Cerebellar cortex (tissue), 1 donor: ENCODE measurements at places on chromosomes 1 and 21.
A peak's percentile ranks its signal among the peaks of the same experiment; 100 is the strongest.

DNA sequence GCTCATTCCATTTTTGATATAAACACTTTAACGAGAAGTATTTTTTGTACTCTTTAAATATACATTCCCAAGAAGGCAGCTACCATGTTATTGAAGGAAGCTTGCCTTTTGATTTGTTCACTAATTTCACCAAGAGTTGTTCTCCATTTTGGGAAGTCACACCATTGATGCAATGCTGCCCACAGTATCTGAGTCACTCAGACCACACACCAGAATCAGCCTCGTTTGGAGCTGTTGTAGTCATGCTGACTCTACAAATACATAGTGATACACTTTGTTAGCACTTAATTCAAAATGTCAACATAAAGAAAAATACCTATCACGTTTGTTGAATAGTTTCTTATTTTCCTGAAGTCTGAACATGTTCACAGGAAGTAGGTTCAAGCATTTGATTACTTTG is 78.7 kb downstream of the PAPPA2 start:
- no peak for DNase-seq

- DNase-seq, result no peak
Observed at GRCh38 chr1:39508857-39509305, 17.4 kb downstream of the BMP8A start.

- peak; percentile 25 for DNase-seq
Observed at GRCh38 chr1:51734896-51735745, 118.2 kb downstream of the OSBPL9 start.

GRCh38 chr1:241825581-241825980 is 22.4 kb upstream of the EXO1 start:
- DNase-seq, result no peak

- DNase-seq, result no peak
Observed at GRCh38 chr1:66464351-66464750, 69.6 kb upstream of the SGIP1 start.

- DNase-seq, result no peak
Observed at GRCh38 chr1:235052067-235053008, 76.3 kb downstream of the TOMM20 start.

DNA sequence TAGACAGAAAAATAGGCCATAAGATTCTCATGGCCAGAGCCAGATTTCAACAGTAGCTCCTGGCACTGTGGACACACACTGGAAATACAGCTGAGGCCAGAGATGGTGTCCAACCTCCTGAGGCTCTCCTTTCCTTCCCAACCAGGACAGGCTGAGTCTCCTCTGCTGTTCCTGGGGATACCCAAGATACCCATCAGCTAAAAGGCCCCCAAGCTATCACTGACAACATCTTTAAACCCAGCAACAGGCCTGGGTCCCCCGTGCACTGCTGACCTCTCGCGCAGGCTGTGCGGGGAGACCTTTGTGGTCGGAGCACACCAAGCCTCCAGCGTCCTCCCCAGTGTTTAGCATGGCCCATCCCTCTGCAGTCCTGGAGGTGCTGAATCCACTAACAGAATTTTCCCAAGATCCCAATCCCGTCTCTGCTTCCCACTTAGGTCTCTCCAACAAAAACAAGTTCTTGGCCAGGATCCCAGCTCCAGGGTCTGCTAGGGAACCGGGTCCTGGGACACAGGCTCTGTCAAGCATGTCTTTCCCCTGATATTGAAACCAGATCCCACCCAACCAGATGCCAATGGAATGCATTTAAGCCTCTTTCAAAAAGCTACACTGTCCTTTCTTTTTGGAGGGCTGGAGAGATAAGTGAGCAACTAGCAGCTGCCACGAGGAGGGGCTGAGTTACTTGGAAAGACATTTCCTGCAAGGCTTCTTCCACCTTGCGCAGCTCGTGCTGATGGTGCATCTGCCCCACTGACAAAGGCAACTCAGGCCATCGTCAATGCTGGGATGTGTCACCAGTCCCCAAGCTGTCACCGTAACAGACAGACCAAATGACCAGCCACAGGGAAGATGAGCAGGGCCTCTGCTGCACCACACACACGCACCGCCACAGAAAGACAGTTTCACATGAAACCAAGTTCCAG is 73.2 kb downstream of the BCAR3 start:
- DNase-seq, result no peak

- peak; percentile 61 for DNase-seq
Observed at GRCh38 chr1:223747838-223748335, 35.5 kb downstream of the CAPN2 start.

- DNase-seq, result no peak
Observed at GRCh38 chr1:30786264-30786991, 28.9 kb upstream of the LAPTM5 start.

DNA sequence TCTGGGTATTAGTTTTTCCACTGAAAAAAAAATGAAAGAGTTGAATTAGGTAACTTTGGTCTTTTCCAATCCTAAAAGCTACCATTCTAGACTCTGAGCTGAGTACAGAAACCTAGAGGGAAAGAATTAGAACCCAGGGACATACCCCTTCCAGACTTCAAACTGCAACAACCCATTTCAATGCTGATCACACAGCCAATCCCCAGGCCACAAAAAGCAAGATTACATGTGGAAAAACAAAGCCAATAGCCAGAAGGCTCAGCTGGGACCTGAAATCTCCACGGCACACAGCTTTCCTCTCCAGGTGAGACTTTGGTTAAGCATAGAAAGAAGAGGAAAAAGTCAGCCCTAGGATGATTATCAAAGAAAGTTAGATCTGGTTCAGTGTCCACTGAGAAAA is 88.8 kb downstream of the JAK1 start:
- no peak for DNase-seq

GRCh38 chr1:173222149-173223030 is 15.3 kb upstream of the TNFSF4 start:
- DNase-seq, result no peak

- no peak for DNase-seq
Observed at GRCh38 chr1:18849261-18849711, 10.2 kb downstream of the TAS1R2 start.

DNA sequence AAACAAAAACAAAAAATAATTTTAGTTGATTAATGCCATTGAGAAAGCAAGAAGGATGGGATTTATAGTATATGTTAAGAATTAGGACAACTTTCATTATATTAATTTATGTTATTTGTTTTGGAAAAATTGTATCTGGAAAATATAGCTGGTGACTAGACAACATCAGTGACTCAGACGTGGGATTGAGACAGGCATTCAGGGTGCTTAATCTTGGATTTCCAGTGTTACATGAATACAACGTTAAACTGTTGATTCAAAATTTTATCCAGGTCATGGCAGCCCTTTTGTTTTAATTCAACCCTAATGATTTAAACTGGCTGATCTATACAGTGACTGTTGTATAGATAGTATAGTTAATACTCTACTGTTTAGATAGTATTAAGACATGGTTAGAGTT is 827.1 kb upstream of the B3GALT2 start:
- no peak for DNase-seq

GRCh38 chr1:109025694-109026093 is 16.2 kb downstream of the WDR47 start:
- DNase-seq, result no peak

DNA sequence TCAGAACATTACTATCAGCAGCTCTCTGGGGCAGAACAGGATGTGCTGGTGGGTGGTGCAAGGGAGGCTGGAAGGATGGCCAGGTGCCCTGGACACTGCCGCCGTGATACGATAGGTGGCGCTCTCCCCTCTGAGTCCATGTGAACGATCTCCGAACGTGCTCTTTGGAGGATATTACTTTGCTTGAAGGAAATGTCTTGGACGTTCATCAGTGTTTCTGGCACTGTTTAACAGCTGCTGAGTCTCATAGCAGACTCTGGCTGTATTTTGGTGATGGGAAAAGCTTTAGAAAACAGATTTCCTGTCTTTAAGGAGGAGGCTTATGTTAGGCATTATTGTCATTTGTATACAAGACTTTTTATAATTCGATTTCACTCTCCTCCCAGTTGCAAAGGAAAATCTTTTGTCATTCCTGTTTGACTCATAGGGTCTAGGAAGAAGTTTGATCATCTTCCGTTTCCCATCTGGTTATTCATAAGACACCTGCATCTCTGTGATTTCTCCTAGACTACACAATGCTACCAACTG is 386.2 kb upstream of the ADGRL2 start:
- DNase-seq, result peak; percentile 9

GRCh38 chr1:224435318-224435763 is 744 bp upstream of the WDR26 start:
- DNase-seq, result peak; percentile 19

DNA sequence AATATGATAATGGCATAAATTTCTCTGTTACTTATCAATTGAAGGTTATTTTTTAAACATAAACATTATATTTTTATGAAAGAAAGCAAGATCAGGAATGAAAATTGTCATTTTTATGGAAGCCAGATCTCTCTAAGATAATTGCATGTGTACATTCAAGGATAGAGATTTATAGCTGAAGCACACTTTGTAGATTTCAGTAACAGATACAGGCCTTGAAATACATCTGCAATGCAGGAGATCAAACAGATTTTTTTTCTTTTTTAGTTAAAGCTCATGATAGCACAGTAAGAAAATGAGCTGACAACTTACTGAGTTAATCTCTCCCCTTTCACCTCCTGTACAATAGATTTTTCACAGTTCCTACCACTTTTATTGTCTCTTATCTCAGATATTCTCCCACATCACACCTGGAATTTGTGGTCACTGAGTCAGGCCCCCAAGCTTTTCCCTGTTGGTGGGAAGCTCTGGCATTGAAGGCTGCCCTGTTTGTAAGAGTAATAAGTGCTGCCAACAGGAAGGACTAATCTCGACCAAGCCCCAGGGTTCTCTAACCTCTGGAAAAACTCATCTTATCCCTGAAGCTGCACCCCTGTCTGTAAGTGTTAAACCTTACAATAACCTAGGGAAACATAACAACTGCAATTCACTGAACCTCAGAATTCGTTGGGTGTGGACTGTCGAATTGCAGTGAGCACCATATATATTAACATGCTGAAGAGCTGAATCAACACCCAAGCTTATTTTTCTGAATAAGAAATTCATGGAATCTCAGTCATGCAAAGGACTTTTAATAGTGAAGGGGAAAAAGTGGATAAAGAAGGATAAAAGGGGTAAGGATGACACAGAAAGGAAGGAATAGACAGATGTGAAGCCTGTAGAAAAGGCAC is 599.0 kb downstream of the LMO4 start:
- DNase-seq, result no peak

DNA sequence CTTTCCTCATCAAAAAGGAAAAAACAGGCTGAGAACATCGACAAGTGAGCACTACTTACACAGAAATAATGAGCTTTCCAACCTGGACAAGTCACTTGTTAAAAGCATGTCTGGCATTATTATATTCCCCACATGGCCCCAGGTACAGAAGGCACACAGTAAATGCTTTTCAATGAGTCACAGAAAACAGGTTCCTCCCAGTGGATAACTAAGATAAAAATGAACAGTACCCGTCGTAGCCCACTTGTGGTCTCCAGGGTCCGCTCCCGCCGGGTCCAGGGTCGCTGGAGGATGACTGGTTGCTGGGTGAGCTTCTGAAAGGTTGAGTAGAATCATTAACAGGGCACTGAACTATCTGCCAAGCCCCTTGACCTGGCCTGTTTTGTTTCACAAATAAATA is 186.6 kb downstream of the SIPA1L2 start:
- no peak for DNase-seq

GRCh38 chr1:150813028-150813707 is 5.1 kb upstream of the CTSK start:
- DNase-seq, result peak; percentile 49

- no peak for DNase-seq
Observed at GRCh38 chr1:171366816-171367215, 52.8 kb downstream of the FMO4 start.

GRCh38 chr1:57218487-57219079 is 205.3 kb downstream of the DAB1 start:
- no peak for DNase-seq

GRCh38 chr1:12548973-12549459 is 69.0 kb downstream of the DHRS3 start:
- no peak for DNase-seq

GRCh38 chr1:5973771-5974170 is 18.5 kb downstream of the NPHP4 start:
- peak; percentile 67 for DNase-seq

DNA sequence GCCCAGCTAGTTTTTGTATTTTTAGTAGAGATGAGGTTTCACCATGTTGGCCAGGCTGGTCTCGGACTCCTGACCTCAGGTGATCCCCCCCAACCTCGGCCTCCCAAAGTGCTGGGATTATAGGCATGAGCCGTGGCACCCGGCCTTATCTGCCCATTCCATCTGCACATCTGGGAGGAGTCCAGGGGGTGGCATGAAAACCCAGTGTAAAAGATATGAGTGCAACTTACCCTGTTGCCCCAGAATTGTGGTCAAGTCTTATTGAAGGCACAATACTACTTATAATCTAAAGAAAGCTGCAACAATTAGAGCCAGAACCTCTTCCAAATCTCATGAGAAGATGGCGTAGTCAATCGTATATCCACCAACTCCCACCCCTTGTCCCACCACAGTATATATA is 18.4 kb downstream of the CTXND2 start:
- no peak for DNase-seq

DNA sequence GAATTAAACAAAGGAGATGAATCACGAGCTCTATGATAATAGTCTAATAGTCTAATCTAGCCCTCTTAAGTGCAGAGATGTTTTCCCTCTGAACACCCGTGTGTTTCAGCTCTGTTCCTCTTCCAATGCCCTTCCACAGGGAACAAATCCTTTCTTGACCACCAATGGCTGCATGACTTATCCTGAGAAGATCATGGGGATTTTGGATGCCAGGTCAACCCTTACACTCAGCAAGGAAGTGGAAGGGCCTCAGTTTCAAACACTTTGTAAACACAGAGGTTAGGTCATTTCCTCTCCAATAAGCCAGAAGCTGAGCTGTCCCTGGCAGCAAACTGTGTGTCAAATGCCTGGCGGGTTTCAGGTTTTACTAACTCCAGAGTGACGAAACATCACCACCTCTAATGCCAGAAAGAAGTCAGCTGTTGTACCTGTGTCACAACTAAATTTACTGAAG is 200.0 kb downstream of the GABPA start:
- DNase-seq, result no peak

- no peak for DNase-seq
Observed at GRCh38 chr1:91948501-91949355, 473 bp upstream of the BRDT start.

DNA sequence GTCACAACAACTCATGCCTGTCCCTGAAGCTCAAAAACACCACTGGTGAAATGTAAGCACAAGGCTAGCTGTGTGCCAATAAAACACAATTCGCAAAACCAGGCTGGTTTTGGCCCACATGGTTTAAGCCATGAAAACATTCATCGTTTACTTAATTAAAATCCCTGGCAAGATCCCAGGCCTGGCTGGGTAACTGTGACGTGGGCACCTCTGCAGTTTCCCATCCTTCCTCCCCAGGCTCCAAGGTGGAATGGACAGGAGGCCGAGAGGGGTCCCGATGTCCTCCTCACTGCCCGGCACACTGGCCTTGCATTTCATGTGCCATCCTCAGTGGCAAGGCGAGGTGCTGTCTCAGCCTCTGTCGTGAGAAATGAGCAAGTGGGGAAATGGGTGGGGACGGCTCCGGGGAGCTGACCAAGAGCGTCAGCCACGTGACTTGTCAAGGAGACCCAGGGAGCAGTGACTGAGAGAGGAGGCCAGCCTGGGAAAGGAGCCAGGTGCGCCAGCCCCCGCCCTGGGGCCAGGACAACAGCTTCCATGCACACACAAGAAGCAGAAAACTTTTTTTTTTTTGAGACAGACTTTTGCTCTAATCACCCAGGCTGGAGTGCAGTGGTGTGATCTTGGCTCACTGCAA is 153.1 kb upstream of the RAB4A start:
- DNase-seq, result peak; percentile 4

GRCh38 chr1:118988186-118989005 is at the start of gene TBX15:
TBX15 (minus strand) TSS chr1:118988343; CDS start chr1:118987795, 548 bp downstream.
- peak; percentile 69 for DNase-seq

- no peak for DNase-seq
Observed at GRCh38 chr1:185741551-185741950, 7.4 kb downstream of the HMCN1 start.
